ENCODE measurements at places on chromosomes 1 and 21.

DNA sequence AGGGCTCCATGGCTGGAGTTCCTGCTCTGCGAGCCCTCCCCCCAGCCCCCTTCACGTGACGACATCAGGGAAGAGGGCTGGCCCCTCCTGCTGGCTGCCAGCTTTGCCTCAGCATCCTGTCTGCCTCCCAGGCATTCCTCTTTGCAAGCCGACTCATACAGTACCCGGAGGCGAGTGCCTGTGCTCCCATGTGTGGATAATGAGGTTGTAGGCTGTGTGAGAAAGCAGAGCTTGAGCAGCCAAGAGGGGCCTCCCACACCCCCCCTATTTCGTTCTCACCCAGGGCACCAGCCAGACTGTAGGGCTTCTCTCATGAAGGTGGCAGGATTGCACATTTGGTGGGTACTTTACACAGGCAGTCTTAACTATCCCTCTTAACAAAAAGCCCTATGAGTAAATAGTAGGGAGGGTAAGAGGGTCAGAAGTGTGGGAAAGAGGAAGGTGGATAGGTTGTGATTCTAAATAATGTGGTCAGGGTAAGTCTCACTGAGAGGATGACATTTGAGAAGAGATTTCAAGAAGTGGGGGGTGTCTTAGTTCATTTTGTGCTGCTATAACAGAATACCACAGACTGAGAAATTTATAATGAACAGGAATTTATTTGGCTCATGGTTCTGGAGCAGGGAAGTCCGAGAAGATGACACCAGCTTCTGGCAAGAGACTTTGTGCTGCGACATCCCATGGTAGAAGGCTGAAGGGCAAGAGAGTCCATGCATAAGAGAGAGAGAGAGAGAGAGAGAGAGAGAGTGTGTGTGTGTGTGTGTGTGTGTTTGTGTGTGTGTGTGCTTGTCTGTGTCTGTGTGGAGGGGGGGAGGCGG, 113.5 kb downstream of the OMA1 start:
- peak; percentile 65 for DNase-seq

- DNase-seq: no peak
Observed at GRCh38 chr21:18387994-18388393, 15.6 kb downstream of the TMPRSS15 start.

GRCh38 chr1:203380420-203381150, 29.7 kb upstream of the FMOD start:
- DNase-seq: no peak

DNA sequence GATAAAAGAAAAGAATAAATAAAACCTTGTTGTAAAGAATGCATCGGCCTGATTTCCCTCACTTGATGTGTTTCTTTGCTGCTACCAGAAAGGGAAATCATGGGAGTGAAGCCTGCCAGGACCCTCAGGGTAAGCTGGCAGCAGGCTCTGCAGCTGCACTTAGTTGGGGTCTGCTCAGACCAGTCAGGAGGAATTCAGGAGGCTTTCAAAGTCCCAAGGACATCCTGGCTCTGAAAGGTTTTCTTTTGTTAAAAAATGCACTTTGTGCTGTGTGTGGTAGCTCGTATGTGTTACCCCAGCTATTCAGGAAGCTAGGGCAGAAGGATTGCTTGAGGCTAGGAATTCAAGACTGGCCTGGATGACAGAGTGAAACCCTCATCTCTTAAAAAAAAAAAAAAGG, 254.8 kb downstream of the ZNF648 start:
- no peak for DNase-seq

GRCh38 chr1:8431019-8431418, 113.1 kb downstream of the SLC45A1 start:
- DNase-seq: no peak

DNA sequence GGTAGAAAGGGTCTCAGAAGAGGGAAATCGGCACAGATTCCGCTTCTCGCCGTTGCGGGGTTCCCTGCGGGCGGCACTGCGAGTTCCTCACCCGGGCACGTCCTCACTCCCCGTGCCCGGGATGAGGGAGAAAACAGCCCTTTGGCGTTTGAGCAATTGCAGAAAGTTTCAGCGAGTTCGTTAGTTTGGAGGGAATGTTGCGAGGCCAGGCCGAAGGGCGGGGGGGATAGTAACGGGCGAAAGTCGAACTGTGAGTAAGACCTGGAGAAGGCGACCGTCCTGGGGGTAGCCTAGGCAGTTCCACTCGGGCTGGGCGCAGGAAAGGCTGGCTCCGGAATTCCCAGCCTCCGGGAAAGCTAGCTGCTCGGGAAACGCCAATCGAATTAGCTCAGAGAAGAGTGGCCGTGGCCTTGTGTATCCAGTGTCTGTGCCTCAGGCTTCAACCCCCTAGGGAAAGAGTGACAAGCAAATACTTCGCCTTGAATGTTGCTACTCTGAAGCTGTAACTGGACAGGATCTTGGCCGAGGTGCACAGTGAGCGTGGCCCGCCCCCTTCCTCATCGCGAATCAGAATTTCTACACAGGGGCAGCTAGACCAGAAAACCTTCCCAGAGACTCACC, 787 bp downstream of the PTGFR start:
- no peak for DNase-seq

DNA sequence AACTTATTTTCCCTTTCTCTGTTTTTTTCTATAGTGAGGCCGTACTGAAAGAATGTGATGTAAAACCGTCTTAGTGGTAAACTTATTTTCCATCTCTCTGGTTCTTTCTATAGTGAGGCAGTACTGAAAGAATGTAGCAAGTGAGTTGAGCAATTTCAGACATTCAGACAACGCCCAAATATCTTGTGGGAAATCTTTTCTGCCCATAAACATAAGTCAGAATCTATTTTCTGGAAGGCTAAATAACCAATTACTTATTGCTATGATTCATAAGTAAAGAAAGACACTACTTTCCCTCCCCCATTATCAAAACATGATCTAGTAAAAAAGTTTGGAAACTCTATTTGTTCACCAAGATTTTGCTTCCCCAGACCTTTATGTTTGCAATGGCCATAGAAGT, 18.8 kb upstream of the SCCPDH start:
- DNase-seq: peak; percentile 94

GRCh38 chr1:204321051-204321450, 38.7 kb downstream of the PLEKHA6 start:
- no peak for DNase-seq

- peak; percentile 45 for DNase-seq
Observed at GRCh38 chr1:206839857-206840256, 25.6 kb upstream of the IL20 start.

- no peak for DNase-seq
Observed at GRCh38 chr21:33355996-33356395, 31.2 kb downstream of the IFNAR1 start.

DNA sequence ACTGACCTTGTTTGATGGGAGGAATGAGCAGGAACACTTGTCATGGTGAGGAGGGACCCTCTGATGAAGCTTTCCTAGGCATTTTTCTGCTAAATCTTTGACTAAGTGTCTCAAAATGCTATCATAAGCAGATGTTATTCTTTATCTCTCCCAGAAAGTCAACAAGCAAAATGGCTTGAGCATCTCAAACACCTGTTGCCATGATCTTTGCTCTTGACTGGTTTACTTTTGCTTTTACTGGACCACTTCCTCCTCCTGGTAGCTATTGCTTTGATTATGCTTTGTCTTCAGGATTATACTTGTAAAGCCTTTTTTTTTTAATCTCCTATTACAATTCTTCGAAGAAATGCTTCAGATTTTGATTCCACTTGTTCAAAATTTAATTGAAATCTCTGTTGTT, 157.4 kb downstream of the GPR52 start:
- no peak for DNase-seq

DNA sequence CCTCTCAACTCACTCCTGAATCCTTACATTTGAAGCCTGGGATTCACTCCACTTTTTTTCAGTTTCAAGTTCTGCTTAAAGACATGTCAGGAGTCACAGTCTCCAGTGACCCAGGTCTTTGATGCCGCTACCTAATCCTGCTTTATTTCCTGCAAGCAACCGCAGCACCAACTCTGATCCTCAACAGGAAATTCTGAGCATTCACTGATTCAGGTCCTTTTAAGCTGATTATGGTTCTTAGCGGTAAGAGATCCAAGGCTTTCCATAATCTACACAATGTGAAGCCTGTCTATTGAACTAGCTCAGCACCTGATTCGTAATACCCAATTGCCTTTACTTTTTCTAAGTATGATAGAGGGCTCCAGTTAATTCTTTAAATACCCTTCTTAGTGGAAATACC, 43.7 kb upstream of the PIGC start:
- no peak for DNase-seq

DNA sequence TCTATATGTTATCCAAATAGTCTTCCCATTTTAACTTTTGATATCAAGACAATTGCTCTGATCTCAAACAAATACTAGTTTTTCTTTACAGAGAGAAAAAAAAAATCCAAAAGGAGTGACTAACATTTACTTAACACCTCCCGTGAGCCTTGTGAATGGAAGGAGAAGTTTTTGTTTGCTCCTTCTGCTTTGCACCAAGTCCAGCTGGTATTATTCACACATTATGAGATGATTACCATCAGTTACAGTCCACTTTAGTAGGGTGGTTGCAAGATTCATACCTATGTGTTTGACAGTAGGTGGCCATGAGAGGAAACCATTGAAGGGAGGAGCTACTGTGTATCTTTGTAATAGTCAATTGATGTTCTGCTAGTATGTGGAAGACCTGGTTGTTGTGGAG, 443.4 kb upstream of the ZP4 start:
- DNase-seq: no peak

DNA sequence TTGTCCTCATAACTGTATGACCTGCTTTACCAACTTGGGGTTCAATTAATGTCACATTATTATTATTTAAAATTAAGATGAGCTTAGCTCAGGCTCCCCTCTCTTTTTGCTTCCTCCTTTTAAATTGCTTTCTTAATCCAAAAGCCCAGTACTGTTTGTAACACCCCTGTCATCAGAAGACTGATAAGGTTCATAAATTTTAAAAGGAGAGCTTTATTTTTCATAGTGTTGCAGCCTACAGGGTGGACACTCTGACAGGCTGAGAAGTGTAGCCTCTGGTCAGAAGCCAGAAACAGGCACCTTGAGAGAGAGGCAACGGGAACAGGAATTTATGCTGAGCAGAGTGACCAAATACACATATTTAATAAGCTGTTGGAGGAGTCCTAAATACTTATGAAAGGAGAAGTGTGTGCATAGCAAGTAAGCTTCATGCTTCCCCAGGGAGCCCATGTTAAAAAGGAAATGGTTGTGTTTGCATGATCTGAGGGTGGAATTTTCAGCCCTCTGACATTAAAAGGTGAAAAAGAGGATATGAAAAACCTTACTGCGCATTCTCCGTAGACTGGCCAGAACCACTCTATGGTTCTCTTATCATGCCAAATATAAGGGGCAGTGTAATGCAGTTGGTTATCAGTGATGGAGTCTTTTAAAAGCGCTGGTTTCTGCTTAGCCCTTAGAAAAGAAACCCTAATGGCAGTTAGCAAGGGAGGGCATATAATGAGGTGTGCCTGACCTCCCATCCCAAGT, 30.5 kb upstream of the FGGY start:
- DNase-seq: no peak

DNA sequence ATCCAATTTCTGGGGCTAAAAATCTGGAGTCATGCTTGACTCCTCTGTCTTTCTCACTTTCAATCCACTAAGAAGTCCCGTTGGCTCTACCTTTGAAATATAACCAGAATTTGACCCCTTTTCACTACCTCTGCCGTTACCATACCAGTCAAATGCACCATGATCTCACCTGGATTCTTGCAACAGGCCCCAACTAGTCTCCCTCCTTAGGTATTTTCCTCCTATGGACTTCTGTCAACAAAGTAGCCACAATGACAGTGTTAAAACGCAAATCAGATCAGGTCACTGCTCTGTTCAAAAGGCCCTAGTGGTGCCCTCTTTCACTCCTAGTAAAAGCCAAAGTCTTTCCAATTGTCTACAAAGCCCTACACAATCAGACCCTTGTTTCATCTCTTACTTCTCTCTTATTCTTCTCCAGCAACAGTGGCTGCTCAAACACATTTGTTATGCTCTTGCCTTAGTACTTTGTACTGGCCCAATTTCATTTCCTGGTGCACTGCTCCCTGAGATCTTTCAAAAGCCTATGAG, 35.7 kb upstream of the AGL start:
- no peak for DNase-seq

GRCh38 chr1:99227056-99227897, 37.0 kb upstream of the PLPPR4 start:
- no peak for DNase-seq

DNA sequence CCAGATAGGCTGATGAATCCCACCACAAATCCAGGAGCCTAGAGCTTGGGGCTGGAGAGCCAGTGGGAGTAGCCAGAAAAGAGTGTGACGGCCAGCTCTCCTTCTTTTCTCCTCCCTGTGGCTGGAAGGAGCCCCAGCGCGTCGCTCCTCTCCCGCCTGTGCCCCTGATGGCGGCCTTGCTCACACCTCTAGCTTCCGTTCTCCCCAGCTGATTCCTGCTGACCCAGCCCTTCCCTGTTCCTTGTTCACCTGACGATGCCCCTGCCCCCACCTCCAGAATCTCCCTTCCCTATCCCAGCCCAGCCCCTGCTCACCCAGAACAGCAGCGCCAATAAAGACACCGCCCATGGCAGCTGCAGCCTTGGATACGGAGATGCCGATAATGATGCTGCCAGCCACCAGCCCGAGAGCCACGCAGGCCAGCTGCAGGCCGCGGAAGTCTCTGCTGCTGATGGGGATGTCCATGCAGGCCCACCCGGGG, 656 bp downstream of the KNCN start:
- DNase-seq: no peak

DNA sequence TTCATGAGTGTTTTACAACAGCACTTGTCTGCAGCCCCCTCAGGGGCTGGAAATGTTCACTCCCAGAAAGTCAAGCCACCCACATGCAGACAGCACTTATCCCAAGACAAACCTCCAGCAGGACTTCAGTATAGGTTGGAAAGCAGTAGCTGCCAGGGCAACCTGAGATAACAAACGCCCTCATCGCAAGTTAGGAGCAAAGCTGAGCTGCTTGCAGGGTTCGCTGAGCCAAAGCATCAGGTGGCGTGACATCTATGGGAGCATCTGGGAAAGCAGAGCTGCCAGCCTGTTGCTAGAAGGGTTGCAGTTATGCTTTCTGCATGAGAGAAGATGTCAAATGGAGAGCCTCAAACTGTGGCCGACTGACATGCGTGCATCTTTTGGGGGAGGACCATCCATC, 4.2 kb upstream of the STXBP3 start:
- no peak for DNase-seq

DNA sequence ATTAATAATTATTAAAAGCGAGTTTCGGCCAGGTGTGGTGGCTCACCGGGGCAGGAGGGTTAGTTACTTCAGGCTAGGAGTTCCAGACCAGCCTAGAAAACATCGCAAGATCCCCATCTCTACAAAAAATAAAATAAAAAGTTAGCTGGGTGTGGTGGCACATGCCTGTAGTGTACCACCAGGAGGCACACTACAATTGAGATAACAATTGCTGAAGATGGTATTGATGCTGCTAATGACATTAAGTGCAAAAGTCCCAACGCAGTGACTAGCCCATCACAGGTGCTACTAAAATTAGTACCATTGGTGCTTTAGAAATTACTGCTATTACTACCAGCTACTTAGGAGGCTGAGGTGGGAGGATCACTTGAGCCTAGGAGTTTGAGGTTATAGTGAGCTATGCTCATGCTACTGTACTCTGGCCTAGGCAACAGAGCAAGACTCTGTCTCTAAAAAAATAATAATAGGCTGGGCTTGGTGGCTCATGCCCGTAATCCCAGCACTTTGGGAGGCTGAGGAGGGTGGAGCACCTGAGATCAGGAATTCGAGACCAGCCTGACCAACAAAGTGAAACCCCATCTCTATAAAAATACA, 156.6 kb downstream of the GREM2 start:
- no peak for DNase-seq

- peak; percentile 31 for DNase-seq
Observed at GRCh38 chr1:244992833-244993232, 128.5 kb upstream of the HNRNPU start.
